ENCODE measurements at places on chromosomes 1 and 21.
A peak's percentile ranks its signal among the peaks of the same experiment; 100 is the strongest.

DNA sequence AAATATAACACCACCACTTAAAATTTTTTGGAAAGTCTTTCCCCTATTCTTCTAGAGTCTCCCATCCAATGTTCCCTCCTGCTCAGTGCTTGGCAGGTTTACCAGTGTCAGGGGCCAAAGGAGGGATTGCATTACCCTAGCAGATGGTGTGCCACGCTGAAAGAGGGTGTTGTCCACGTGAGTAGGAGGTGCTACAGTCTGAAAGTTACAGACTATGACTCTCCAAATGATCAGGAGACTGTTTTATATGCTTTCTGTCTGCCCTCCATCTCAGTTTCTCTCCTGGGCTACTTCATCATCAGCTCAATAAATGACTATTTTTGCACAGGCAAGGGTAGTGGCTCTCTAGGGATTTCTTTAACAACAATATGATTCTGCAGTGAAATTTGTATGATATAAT is 31.3 kb upstream of the ANGPTL7 start:
- no peak for DNase-seq

DNA sequence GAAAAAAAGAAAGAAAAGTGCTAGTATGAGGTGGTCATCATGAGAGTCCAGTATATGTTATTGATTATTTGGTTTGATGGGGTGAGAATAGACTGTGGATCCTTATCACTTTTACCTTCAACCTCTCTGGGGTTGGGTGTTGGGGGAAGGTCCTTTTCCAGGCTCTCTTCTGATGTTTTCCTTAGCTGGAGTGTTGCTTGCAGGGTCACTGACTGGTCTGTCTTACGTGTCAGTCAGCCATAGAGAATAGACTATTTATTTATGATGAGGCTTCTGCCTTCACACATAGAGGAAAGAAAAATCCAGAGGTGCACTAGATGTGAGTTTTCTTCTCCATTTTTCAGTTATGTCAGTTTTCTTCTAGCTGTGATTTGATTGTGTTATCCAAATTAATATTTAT is 36.5 kb downstream of the MAP3K21 start:
- no peak for DNase-seq

- DNase-seq: peak; percentile 34
Measured at GRCh38 chr1:215277532-215277931, 195.0 kb downstream of the KCNK2 start.

- no peak for DNase-seq
Measured at GRCh38 chr1:167371030-167371429, 147.3 kb downstream of the CD247 start.

GRCh38 chr1:145961425-145962156 is 2.8 kb downstream of the ANKRD34A start:
- DNase-seq: no peak

- no peak for DNase-seq
Measured at GRCh38 chr1:14757286-14757625, 158.8 kb downstream of the KAZN start.

DNA sequence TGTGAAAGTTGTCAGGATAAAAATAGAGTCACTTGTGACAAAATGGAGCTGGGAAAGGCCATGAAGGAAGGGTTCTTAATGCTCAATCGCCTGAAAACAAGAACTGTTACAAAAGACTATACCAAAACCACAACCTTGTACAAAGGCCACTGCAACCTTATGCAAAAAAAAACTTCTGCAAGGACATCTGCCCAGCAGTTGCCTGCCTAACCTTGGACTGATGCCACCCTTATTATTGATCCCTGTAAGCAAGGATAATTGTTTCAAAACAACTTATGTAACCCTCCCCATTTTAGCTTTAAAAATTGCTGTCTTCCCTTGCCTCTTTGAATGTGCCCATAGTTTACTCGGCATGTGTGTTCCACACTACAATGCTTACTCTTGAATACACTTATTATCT is 5.7 kb downstream of the ALG14 start:
- DNase-seq: no peak

DNA sequence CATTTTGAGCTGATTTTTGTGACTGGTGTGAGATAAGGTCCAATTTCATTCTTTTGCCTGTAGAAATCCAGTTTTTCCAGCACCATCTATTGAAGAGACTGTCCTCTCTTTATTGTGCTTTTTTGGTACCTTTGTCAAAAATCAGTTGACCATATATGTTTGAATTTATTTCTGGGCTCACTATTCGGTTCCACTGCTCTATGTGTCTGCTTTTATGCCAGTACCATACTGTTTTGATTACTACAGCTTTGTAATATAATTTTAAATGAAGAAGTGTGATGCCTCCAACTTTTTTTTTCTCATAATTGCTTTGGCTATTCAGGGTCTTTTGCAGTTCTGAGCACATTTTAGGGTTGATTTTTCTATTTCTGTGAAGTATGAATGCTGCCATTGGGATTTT is 69.0 kb downstream of the LAMC2 start:
- DNase-seq: no peak

DNA sequence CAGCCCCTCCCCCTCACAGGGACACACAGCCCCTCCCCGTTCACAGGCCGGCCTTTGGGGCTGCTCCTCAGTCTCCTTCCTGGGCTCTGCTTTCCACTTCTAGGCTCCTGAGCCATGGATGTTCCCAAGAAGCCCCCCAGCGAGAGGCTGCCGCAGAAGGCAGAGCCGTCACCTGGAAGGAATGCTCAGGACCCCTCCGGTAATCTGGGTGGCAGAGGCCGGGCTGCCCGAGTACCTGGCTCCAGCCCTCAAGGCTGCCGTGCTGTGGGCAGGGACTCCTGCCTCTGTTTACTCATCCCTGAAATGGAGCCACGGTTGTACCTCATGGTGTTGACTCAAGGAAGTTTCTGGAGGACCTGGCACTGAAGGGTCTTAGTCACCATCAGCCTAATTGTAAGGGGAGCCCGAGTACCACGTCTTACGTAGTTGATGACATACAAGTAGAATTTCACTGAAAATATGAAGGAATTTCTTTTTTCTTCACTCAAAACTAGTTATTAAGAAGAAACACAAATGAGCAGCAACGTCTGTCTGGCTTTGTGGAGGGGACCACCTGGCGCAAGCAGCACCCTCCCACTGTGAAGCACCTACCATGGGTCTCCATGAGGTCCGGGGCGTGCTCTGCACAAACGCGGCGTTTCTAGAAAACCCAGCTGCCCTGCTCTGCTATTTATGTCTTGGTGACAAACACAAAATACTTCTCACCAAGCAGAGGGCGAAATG is 33.7 kb downstream of the PRDM15 start:
- DNase-seq: no peak

DNA sequence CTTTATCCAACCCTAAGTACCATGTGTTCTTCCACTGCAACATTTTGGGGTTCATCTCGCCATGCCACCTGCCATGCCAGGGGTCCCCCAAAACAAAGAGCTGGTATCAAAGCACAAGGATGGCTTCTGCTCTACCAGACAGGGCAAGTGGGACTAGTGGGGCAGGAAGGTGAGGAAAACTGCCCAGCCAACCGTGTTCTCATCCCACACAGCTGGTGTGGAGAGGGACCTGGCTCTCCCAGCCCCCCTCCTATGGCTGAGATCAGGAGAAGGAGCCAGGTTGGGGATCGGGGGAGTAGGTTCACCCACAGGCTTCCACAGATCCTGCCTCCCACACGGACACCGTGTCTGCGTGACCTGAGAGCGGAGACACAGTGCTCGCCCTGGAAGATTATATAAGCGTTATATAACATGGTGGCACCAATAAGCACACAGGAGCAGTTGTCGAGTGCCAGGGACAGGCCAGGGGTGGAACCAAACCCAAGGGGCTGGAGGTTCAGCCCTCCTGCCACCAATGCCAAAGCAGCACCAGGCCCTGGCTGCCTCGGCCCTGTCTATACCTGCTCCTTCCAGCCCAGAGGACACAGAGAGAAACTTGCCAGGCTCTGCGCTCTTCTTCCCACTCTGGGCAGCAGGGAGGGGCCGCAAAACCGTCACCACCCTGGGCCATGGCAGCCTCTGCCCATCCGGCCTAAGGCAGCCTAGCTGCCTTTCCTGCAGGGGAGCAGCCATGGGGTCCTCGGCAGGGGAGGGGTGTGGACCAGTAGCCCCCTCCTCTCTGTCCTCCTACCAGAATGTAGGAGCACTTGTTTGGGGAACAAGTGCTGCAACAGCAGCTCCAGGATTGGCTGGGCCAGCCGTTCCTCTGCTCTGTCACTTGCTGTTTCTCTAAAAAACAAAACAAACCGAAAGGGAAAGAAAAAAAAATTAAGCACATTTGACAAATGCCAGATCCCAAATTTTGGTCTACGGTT is 43.5 kb downstream of the CD34 start:
- no peak for DNase-seq

- no peak for DNase-seq
Measured at GRCh38 chr21:35506771-35507170, 457.7 kb upstream of the RUNX1 start.

- no peak for DNase-seq
Measured at GRCh38 chr1:159187647-159188374, 16.4 kb downstream of the CADM3 start.

DNA sequence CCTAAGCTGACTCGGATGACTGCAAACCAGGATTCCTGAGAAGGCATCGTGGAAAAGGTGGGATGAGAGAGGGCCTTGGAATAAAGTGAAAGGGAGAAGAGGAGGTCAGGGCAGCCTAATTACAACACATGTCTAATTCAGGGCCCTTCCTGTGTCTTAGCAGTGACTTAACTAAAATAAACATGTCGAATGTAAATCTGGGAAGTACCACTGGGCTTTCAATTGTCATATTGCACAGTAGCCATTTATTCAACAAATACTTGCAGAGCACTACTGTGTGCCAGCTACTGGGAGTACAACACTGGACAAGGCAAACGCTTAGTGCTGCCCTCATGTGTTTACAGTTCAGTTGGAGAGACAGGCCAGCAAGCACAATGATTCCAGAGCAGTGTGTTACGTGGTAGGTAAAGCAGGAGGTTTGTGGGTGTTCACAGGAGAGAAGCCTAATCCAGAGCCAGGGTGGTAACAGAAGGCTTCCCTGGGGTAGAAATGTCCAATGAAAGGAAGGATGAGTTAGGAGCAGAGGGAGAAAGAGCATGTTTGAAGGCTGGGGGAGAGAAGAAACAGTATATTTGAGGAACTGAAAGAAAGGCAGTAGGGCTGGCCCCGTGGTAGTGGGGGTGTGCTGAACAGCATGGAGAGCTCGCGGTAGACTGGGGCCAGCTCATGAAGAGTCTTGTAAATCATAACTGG is 38.0 kb upstream of the RASAL2 start:
- peak; percentile 56 for DNase-seq

DNA sequence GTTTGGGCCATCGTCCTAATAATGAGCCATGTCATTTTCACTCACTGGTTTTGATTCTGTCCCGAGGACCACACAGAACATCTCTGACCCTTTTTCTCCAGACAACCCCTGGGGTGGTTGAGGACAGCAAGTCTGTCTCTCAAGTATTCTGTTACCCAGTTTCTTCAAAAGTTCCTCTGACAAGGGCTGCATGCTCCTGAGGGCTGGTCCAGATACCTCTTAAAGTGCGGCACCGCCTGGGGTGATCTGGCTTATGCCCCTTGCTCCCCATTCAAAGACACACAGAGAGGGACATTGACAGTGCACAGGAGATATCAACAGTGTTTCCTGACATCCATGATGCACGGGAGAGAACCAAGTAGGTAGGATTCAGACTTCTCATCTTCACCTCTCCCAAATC is 132.9 kb upstream of the EDN2 start:
- DNase-seq: no peak

DNA sequence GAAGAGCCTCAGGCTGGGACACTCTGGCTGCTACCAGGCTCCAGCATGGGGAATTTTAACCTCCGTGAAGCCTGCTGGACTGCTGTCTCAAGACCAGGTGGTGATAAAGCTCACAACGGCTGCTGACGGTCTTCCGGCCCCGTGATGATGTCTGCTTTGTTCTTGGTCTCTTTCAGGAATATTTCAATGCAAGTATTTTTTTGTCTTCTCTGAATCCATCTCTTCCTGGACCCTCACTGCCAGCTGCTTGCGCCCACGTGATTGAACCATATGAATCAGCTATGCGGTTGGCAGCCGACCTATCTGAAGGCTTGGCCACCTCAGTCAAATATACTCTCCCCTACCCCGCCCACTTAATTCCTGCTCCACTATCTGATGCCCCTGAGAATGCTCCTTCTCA is 14.6 kb upstream of the SLC6A17 start:
- no peak for DNase-seq

DNA sequence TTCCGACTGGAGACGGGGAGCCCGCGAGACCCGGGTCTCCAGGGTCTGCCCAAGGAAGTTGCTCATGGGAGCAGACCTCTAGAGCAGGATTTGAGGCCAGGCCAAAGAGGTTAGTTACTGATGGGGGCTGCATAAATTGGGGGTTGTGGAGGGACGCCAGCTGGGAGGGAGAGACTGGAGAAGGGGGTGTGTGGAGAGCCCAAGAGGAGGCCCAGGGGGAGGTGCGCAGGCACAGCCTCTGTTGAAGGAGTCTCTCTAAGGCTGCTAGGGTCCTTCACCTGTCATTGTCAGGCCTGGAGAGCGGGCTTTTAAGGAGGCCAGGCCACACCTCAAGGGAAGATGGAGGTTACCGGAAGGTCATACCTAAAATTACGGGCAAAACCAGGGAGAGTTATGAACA is 363 bp downstream of the PLA2G5 start:
- no peak for DNase-seq

DNA sequence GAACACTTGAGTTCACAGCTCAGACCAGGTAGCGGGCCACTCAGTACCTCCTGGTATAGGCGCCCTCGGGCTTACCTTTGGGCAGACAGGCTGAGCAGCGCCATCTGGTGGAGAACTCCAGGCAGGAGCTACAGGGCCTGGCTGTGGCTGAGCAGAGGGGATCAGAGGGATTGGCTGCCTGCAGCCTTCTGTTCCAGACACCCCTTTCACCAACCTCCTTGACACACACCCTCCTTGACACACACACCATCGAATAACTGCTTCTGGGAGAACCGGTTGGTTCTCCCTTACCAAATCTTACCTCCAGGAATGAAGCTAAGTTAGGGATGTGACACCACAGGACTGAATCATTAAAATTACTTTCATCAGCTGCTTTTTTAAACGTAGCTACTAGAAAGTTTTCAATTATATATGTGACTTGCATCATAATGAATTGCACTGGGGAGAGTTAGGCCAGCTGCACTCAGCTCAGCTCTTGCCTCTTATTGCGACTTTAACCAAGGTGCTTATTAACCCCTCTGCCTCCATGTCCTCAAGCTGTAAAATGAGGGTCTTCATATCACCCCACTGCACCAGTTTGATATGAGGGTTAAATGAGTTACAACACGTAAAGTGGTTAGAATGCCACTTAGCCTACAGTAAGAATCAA is 6.6 kb downstream of the LIN28A start:
- DNase-seq: peak; percentile 56

DNA sequence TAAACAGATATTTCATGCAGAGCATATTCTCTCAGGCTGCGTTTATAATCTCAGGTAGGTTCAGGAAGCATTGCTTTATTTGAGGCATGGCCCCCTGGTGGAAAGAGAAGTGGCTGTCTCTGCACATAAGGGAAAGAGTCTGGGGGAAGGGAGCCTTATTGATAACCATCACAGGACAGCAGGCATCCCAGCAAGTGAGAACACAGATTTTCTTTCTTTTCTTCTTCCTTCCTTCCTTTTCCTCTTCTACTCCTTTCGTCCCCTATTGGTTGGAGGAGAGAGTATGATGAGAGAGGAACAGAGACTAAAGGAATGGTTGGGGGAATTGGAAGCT is 21.9 kb downstream of the TSNAX start:
- no peak for DNase-seq

Data from dermis microvascular lymphatic vessel endothelial cell (primary cell).